ENCODE measurements at places on chromosomes 4 and X.

DNA sequence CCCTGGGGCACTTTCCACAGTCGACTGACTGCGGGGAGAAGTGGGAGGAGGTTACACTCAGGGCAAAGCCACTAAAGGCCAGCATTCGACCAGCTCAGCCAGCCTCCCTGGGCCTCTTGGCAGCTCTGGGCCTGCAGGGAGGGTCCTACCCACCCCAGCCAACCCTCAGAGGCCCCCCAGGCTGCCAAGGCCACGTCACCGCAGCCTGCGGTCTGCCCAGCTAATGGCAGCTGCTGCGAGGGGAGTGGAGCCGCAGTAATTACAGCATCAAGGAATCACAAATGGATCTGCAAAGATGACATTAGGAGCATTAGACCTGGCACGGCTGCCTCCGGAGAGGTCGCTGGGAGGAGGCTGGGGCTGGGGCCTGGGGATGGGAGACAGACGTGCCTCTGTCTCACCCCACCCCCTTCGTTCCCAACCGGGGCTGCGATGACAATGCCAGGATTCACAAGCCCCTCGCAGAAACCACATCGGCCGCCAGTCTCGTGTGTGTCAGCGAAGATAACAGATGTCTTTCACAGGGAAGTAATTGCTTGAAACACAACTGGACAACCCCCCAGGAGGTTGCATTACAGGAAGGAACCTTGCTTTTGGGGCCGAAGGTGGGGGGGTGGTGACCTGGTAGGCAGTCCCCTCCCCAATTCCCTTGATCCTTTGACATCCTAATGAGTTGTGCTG lies 367.6 kb downstream of the BCOR start:
- DNase-seq: no peak

DNA sequence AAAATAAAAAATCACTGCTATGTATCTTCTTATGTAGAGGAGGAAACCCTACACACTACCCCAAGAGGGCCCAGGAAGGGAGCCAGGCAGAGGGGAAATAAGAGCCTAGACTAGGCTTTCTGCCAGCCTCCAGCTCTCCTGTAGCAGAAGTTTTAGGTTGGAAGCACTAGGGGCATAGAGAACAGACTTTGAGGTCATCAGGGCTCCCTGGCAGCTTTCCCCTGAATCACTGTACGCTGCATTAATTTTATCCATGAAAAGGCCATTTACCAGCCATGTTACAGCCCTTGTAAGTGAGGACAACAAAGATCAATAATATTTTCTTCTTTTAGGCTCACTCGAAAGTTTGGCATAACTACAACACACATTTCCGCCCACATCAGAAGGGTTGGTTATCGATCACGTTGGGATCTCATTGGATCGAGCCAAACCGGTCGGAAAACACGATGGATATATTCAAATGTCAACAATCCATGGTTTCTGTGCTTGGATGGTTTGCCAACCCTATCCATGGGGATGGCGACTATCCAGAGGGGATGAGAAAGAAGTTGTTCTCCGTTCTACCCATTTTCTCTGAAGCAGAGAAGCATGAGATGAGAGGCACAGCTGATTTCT lies 24.7 kb downstream of the RPL9 start:
- DNase-seq: no peak

DNA sequence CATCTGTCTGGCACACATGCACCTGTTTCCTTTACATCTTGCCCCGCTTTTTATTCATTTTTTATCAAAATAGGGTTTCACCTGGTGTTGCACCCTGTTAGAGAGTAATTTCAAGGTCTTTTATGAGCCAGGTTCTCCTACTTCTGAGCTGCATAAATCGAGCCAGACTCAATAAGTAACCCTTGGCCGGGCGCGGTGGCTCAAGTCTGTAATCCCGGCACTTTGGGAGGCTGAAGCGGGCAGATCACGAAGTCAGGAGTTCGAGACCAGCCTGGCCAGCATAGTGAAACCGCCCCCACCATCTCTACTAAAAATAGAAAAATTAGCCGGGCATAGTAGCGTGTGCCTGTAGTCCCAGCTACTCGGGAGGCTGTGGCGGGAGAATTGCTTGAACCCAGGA lies 1.0 kb upstream of the PPP2R3B start:
- DNase-seq: no peak

GRCh38 chr4:145535202-145535601 lies 53.5 kb downstream of the SMAD1 start:
- DNase-seq: no peak

DNA sequence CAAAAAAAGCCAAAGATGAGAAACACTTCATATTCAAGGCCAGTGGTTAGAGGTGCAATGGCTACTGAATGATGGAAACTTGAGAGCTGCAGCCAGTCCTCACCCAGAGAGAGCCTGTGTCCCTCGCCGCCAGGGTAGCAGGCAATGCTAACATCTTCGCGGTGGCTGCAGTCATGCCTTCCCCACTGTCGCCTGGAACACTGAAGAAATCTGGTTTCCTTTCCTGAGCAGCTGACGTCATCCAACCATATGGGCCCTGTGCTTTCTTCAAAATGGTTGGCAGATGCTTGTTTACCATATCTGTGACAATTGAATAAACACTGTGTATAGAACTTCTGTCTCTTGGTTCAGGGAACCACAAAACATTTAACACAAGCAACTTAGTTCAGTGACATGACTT lies 39.7 kb downstream of the PRSS12 start:
- DNase-seq: no peak

DNA sequence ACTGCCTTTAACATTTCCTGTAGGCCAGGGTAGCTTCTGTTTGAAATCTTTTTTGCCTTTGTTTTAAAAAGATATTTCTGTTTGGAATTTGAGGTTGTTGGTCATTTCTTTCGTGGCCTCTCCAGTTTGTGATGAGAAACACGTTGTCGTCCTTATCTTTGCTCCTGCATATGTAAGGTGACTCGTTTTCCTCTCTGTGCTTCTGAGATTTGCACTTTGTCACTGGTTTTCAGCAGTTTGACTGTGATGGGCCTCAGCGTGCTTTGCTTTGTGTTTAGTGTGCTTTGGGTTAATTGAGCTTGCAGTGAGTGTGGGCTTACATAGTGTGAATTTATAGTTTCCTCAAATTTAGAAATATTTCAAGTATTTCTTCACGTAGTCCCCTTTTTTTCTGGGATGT lies 81.5 kb downstream of the FAM193A start:
- DNase-seq: no peak

DNA sequence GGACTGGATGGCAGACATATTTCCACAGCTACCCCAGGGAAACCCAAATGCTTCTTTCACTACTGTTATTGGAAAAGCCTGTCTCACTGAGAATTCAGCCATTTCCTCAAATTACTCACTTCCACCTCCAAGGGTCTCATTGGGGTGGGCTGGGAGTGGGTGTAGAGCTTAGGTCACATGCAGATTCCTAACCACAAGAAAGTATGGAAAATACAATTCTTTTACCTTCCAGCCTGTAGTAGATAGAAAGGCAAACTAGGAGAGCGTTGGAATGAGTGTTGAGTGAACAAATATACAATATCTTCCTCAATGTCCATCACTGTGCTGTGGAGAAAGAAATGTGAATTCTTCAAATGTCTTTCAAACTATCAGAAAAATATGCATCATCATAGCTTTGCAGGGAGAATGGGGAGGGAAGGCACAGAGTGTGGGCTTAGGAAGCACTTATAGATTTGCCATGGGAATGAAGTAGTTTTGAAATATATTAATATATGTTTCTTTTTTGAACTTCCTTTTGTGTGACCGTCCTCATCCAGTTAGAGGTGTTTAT lies 245.3 kb upstream of the JADE1 start:
- no peak for DNase-seq

All from vagina (tissue), 2 donors.